ENCODE measurements at places on chromosomes 6 and 20.

GRCh38 chr6:13274707-13275434 lies 53.5 kb downstream of the TBC1D7 start:
- DNase-seq = no peak

DNA sequence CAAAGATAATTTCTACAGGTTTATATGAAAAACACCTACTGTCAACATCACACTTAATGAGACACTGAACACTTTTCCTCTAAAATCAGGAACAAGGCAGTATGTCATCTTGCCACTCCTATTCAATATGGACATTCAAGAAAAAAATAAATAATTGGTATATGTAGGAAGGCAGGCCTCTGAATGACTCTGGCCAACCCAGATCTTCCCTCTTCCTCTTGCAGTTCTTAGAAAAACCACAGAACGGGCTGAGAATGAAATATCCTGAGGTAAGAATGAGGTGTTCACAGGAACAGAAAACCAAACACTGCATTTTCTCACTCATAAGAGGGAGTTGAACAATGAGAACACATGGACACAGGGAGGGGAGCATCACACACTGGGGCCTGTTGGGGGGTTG lies 1207.2 kb upstream of the CITED2 start:
- DNase-seq = no peak

- no peak for DNase-seq
These were observed 68.5 kb downstream of the FAM229B start for GRCh38 chr6:112155886-112156285.

- no peak for DNase-seq
These were observed 243.5 kb downstream of the TMEM242 start for GRCh38 chr6:157079771-157080170.

DNA sequence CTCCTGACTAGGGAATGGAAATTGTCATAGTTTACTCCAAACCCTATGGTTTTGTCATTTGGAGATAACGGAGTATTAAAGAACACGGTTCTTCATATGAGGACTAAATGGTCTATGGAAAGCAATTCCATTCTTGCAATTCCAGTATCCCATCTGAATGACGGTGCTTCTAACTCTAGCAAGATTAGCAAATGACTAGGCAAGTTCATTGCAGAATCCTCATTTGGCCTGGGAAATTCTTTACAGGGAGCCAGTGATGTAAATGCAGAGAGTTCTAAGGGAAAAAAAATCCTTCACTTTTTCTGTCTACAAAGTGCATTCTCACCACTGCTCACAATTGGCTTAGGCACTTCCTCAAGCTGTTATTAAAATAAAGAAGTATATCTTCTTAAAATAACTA lies 111.5 kb downstream of the MOXD1 start:
- DNase-seq = no peak

- DNase-seq = no peak
These were observed 84.5 kb upstream of the RIN2 start for GRCh38 chr20:19673575-19673974.

DNA sequence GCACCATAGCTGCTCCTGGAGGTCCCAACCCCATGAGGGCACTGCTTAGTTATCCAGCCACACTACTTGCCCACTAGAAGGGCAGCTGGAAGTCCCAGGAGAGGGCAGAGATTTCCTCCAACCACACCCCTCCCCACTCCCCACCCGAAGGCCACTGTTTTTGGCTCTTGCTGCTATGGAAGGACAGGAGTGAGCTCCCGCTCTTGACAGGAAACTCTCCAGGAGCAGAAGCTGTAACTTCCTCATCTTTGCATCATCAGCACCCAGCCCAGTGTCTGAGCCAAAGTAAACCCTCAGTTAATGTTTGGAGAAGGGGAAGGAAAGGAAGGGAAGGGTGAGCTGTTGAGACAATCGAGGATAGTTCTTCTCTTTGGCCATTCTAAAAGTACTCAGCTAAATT lies 120.7 kb downstream of the MTFR2 start:
- DNase-seq = no peak

GRCh38 chr6:31814677-31815024 lies 432 bp downstream of the HSPA1L start:
- DNase-seq = no peak

DNA sequence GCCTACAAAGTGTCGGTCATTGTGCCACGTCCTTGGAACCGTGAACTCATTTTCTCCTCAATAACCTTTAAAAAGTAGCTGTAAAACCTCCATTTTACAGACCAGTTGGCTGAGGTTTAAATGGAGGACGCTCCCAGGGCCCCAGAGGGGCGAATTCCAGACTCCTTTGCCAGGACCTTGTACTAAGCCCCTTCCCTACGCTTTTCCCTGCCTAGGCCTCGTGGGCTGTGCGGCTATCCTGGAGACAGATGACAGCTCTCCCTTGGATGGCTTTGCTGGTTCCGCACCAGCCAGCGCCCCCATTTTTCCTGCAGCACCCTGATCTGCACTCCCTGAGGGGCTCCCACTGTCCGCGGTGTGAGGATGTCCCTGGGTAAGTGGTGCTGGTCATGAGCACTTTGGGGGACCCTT lies 12.1 kb upstream of the SNHG17 start:
- DNase-seq = no peak

DNA sequence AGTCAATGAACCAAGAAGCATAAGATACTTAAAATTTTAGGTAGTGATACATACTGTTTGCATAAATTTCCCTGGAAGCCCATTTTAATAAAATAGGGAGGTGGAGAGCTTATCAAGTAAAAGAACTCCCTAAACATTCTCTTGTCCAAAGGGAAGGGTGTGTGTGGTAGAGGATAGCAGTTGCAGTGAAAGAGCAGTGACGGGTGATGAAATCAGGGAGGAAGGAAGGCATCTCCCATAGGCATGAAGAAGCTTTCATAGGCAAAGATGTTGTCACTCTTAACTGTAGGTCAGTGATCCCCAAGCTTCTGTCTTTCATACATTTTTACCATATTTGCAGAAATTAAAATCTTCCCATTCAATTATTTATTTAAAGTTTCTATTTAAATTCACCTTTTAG lies 60.0 kb upstream of the ZNF831 start:
- DNase-seq = no peak

GRCh38 chr6:107434812-107435211 lies 24.6 kb downstream of the PDSS2 start:
- no peak for DNase-seq

GRCh38 chr6:39043776-39044175 lies 4.8 kb upstream of the GLP1R start:
- DNase-seq = no peak

DNA sequence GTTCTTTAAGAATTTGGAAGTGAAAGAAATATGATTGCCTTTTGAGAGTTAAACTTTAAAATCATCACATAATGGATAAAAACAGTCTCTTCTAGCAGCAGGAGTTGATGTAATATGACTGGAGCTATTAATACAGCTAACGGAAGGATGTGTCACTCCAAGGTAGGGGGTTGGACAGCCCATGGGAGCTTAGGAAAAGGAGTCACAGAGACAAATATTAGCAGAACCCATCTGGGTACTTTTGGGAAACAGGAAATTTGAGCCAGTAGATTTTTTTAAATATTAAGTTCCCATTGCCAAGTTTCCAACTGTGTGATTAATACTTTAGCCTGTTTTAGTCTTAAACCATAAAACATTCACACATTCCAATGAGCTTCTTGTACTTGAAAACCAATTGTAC lies 164.7 kb upstream of the RIMS1 start:
- no peak for DNase-seq

DNA sequence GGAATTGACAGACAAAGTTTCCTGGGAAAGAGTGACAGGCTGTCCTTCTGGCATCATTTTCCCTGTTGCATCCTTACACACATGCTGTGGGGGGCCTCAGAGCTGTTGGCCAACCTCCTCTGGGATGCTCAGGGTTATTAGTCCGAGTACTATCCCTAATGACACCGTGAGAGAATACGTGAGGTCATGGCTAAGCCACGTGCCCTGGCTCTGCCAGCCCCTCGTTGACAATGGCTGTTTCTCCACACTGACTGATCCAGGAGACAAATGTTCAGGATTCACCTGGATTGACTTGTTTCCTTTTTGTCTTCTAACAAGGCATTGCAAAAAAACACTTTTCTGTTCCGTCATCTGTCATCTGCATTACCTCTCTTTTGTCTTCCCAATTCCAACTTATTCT lies 604.6 kb downstream of the TFAP2A start:
- no peak for DNase-seq

- no peak for DNase-seq
These were observed 24.9 kb downstream of the EPHA7 start for GRCh38 chr6:93394471-93394870.

- no peak for DNase-seq
These were observed 4.4 kb upstream of the SYNJ2 start for GRCh38 chr6:157977176-157977804.

DNA sequence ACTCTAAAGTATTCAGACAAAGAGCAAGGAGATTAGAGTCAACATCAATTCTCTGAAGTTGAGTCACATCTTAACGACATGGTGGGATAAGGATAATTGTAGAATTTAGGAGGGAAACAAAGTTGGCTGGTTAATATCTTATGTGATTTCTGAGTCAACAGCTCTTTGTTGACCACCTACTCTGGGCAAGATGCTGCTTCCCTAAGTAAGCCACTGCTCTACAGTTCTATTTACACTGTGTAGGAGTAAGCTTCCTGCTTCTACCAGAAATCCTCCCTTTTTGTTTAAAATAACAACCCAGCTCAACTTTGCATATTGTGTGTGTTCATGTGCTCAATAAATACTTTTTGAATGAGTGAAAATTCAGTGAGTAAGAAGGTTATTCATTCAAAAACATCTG lies 3.1 kb downstream of the HS3ST5 start:
- DNase-seq = no peak

DNA sequence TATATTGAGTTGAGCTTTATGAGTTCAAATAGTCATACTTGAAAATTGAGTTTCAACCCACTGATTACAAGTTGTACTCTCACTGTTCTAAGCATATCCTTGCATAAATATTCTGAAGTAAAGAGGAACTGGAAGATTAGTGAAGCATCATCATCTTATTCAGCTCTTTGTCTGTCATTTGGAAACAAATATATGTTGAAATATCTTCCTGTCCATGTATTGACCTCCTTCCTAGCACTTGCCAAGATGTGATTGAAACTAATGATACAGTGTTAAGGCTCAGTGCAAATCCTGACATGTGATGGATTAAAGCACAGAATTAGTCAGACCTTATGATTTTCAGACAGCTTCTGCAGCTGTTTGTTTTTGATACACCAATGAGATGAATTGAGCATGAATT lies 434.3 kb downstream of the TBC1D32 start:
- DNase-seq = no peak

DNA sequence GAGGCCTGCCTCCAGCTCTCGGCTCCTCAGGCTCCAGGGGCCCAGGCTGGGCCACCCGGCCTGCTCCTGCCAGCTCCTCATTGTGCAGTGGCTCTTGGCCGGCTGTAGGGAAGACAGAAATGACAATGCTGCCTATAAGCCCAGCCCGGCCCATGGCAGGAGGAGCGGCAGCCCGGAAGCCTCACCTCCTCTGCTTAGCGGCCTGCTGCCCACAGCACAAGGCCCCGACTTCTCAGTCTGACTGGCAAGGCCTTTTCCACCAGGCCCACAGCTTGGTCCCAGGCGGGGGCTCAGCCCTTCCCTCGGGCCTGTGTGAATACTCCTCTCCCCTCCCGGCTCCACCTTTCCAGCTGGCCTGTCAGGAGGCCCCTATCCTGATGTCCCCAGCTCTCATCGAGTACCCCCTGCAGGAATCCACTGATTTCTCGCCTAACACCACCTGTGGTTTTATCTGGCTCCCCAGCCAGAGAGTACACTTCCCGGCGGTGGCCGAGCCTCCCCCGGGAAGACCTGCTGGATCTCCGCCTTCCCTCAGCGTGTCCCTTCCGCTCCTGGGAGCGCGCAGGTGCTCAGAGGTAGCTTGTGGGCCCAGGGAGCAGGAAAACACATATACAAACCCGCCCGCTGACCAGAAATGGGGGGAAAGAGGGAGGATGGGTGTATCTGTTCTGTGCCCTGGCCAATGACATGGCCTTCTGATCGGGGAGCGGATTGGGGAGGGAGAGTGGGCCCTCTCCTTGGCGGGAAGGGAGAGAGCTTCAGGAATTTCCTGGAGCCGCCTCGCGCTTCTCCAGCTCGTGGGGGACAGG lies 963 bp downstream of the DDRGK1 start:
- DNase-seq = no peak

DNA sequence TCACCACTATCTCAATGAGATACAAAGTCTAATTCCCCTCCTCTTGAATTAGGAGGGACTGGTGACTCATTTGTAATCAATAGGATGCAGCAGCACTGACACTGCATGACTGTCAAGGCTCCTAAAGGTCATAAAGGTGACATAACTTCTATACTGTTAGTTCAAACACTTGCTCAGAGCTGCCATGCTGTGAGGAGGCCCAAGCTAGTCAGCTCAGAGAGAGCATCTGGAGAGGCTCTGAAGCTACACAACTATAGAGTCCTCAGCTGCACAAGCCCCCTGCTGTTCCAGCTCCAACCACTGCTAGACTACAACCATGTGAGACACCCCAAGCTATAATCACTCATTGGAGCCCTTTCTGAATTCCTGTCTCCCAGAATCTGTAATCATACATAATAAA lies 17.0 kb upstream of the HEY2 start:
- no peak for DNase-seq

DNA sequence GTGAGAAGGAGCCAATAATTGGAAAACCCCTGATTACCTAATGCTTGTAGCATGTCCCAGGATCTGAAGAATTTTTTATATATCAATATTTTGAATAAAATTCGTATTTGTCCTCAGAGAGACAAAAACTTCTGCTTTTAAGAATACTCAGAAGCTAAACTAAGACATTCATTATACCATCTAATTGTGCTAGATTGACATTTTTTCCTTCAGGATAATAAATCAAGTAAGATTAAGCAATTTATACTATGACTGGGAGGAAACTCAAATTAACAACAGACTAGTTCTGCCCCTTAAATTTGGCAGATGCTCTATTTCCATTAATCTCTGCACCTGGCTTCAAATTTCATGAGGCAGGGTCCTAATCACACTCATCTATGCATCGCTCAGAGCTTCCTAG lies 291.4 kb downstream of the PLCB1 start:
- no peak for DNase-seq

DNA sequence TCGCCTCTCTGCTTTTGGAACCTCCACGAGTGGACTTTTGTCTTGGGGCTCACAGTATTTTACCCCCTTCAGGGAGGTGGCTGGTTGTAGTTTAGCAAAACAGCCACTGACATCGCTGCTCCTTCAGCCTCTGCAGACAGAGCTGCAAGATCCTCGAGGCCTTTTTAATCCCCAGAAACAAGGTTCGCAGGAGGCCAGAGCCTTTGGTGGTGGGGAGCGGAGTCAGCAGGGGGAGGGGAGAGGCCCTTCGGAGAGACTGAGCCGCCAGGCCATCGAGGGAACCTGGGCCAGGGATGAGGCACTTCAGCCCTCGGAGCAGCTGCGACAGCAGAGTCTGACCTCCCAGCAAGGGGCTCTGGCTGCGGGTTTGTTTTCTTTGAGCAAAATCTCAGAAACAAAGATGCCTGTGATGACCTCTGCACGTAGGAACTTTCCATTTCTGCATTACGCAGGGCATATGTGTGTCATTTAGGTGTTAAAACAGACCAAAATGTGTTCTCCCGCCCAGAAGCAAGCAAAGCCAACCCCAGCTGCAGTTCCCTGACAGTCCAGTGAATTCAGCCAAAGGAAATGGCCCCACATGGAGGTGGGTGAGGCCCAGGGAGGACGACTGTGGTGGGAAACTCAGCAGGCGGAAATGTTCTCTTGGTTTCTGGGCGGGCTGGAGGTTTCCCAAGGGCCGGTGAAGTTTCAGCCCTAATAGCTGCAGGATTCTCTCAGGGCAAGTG lies 171.2 kb upstream of the SULF2 start:
- no peak for DNase-seq

GRCh38 chr6:33620856-33621710 lies at the start of gene ITPR3:
Gene ITPR3 (plus strand): TSS chr6:33621322. CDS start chr6:33621603, 281 bp downstream.
- DNase-seq = peak; percentile 38

GRCh38 chr20:18832546-18833200 lies 19.1 kb downstream of the SCP2D1 start:
- no peak for DNase-seq

Data from stimulated activated CD4-positive, alpha-beta T cell treated with anti-CD3 and anti-CD28 coated beads, Interleukin-1b, Interleukin-23, amount 100 ng/mL, for 1 hour (primary cell).